ENCODE measurements at places on chromosomes 5 and 9.

DNA sequence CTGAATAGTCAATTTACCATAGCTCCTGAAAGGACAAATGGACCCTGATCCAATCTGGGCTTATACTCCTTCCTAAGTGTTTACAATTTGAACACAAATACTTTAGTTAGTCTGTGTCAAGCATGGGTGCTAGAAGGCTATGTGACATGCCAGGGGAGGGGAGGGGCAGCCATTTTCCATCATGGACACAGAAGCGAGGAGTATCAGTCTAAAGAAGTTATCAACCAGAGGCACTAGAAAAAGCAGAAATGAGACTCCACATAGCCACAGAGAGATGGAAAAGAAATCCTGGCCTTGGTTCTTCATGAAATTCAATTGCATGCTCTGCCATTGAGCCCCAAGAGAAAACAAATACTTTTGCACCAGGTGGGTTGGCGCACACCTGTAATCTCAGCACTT lies 61.8 kb downstream of the NR6A1 start:
- no peak for DNase-seq

- DNase-seq, result peak; percentile 47
These were observed 123.7 kb downstream of the INSYN2B start for GRCh38 chr5:169856571-169856970.

DNA sequence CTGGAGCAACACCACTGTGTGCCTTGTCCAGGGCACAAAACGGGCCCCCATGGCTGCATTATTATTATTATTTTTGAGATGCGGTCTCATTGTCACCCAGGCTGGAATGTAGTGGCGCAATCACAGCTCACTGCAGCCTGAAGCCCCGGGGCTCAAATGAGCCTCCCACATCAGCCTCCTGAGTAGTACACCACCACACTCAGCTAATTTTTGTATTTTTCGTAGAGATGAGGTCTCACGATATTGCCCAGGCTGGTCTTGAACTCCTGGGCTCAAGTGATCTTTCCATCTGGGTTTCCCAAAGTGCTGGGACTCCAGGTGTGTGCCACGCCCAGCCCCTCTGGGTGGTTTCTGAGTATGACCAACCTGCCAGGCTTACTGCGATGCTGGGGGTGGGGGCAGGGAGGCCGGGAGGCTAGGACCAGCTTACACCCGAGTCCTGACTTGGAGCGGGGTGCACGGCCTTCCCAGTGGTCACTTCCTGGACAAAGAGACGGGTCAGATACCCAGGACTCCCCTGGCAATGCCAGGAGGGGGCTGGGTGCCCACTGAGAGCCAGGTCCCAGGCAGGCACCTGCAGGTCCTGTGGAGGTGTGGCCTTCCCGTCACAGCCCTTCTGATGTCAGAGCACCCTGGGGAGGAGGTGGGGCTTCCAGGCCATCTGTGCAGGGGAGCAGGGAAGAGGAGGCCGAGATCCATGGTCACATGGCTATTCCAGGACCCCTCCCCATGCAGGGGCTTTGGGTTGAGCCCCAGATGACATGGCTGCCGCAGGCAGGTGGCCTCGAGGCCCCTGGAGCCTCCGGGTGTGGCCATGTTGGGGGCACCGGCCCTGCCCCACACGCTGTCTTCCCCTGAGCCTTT lies 8.3 kb upstream of the NRARP start:
- no peak for DNase-seq

DNA sequence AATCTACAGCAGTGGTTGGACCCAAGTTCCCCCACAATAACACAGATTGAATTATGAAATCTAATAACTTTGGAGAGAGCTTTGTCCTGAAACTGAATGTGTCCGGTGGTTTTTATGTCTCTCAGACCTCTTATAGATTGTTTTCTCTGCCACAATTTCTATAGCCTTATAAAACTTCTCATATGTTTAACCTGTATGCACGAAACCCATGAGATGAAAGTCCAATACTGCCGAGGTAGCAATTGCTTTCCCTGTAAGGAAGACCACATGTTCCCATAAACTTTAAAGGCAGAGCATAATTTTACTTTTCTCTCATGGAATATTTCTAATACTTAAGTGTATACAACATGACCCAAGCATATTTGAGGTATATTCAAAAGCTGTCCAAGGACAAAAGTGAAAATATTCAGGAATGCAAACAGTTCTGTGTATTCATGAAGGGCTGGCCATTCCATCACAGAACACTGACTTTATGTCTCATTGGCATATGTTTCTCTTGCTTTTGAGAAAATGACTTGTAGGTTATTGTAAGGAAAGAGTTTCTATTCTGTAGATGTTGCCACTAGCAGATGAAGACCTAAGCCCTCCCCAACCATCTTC lies 94.4 kb upstream of the TLE4 start:
- DNase-seq, result no peak

- no peak for DNase-seq
These were observed 585.1 kb downstream of the DNAH5 start for GRCh38 chr5:13359344-13359743.

- no peak for DNase-seq
These were observed 226.1 kb upstream of the NMUR2 start for GRCh38 chr5:152631221-152631620.

DNA sequence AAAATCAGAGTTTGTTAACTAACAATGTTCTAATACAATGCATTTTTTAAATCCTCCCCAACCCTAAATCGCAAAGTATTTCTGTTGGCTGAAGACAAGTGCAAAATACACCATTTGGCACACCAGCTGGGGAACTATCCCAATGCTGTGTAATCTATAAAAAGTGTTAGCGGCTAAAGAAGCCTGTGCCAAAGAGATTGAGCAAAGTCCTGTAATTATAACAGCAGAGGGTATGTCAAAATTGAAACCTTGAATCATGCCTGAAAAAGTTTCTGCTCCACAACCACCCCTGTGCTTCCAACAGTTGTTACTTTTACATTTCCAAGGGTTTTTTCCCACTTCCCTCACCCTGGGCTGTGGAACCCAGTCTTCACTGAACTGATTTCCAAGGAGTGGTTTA lies 83.1 kb upstream of the PLPP6 start:
- no peak for DNase-seq

DNA sequence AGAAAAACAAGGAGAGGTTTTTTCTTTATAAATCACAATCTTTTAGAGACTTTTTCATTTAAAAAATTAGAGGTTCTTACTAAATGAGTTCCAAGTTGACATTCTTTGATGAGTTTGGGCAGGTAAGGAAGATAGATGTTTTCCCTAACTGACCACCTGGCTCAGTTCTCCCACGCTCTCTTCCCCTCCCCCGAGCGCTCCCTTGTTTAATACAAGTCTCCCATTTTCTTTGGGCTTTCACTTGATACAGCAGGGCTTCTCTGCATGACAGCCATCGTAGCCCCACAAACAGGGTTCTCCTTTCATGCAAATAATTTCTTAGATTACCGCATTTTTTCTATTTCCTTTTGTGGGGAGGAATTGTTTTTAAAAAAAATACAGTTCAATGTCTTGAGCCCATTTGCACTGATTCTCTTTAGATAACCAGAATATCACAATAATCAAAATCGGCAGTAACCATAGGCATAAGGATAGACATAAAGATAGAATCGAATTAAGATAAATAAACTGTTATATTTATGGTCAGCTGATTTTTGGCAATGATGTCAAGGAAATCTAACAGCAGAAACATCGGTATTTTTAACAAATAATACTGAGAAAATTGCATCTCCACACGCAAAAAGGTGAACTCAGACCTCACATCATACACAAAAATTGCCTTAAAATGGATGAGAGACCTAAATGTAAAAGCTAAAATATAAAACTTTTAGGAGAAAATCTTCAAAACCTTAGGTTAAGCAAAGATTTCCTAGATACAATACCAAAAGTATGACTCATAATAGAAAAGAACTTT lies 325.4 kb downstream of the PIK3R1 start:
- DNase-seq, result no peak

DNA sequence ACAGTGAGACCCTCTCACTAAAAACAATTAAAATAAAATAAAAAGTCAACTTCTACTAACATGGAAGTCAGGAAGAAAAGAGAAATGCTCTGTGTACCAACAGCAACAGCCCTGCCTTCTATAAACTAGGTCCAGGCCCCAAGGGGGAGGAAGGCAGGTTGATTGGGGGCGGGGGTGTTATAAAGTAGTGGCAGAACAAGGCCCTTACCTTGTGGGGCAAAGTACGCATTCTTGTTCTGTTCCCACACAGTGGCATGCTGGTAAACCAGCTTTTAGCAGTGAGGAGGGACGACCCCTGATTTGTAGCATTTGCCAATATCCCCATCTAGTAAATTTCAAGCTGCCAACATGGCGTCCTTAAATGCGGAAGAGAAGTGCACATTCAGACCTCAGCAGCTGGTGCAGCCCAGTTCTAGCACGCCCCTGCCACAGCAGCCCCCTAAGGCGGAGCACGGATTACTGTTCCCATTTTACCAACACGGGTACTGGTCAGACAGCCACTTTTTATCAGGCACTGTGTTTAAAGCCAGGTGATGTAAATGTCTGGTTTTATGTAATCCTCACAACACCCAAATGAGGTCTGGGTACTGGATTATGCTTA lies 69.5 kb downstream of the GTF3C4 start:
- DNase-seq, result no peak

DNA sequence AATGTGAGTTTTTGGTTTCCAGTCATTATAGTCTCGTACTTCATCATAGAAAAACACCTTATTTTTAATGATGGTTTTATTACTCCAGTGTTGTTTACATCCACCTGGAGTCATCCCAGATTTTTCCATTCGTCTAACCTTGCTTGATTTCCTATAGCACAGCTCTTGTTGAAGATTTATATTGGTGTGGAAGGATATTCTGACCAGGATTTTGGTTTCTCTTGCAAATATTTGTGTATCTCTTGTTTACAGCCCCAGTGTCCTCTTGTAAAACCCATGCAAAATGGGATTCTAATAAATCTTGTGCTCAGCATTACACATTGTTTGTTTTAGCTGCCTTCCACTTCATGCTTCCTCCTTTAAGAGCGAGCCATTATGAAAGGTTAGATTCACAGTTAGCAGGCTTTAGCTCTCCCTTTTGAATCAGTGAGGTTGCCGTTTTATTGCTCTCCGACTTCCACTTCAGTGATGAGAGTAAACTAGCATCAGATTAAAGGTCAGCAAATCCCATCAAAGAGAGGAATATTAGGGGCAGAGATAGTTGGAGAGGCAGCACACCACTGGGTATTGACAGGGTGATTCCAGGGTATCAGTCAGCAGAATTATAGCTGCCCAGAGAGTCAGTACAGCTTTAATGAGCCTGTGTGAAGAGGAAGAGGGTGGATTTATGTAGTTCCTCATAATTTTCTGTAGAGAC lies 157.1 kb downstream of the PBX3 start:
- no peak for DNase-seq

DNA sequence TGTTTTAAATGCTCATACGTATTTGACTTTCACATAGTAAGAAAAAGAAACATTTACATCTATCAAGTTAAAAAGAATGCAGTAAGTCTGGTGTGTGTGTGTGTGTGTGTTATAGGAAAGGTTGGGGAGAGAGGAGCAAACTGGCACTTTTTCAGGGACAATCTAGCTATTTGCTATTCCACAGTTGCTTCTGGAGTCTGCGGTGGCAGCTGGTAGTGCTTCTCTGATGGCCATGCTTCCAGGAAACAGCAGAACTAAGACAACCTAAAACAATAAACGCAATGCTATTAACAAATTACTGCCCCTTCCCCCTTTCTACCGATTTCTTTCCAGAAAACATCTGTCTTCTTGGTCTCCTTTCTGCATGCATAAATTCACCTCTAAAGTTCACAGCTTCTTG lies 70.0 kb upstream of the CDH10 start:
- no peak for DNase-seq
